LNCaP clone FGC (cell line): ENCODE measurements at places on chromosomes 2 and 18.

DNA sequence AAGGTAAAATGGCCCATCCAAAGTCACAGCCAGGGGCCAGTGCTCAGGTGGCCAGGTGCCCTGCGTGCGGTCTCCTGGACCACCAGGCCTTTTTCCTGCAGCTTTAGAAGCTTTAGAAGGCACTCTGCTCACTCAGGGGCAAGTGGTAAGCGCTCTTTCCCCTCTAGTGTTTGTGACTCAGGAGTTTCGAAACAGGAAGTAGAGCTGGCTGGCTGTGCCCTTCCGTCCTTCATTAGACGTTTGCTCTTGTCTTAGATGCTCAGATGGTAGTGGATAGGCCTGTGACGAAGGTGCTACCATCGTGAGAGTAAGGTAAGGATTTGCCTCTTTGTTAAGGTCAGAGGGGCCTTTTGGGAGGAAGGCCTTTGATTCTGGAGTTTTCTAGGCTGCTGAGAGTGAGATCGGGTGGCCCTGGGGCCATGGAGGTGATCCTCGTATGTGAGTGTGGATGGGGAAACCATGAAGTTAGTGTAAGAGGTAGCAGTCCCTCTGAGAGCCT is at the start of gene CASP8:
TSS of gene CASP8 (plus strand) at position 235 of the 499 bp plus-strand sequence. CDS start 5,951 bp downstream, outside the sequence.
- DNase-seq = no peak

GRCh38 chr18:42255908-42256765 is 301.1 kb downstream of the PIK3C3 start:
- no peak for DNase-seq

DNA sequence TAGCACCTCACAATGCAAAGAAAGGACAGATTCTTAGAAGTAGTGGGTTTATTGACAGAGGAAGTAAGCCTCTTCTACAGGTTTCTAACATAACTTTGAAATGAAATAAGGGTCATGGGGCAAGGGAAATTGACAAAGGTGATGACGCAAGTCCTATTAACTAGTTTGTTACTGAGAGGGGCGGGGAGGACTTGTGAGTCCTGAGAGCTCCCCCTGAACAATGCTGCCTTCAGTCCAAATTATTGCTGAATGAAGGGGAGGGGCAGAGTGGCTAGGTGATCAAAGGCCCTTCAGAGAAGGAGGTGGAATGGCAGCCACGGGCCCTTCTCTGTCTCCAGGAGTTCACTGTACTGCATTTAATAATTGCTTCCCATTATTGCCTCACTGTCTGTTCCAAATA is 390.0 kb downstream of the MEIS1 start:
- no peak for DNase-seq

DNA sequence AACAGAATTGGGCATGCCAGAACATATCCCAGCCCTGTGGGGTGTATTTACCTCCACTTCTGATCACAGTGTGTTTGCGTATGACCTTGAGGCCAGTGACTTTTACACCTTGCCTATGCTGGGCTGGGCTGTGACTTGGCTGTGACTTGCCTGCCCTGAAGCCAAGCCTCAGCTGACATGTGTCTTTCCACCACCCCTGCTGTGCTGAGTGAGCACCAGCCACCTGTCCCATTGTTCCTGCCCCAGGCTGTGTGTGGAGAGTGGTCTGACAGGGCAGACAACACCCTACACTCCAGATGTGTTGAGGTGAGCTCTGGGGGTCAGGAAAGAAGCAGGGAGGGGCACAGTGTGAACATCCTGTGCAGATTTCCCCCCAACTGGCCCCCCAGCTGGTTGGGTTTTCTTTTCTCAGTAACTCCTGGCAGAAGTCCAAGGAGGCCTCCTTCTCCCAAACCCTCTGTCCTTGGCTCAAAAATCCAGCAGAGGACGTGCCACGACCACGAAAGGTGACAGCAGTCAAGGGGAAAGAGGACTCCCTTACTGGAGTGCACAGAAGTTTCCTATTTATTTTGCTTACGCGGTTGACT is 5.1 kb upstream of the STEAP3 start:
- no peak for DNase-seq

GRCh38 chr2:189679226-189679625 is 4.8 kb downstream of the ANKAR start:
- DNase-seq = no peak

- no peak for DNase-seq
Observed at GRCh38 chr2:122543815-122544214, 788.4 kb downstream of the TSN start.

- no peak for DNase-seq
Observed at GRCh38 chr2:241550616-241551580, 7.6 kb upstream of the BOK start.

GRCh38 chr2:39519886-39520285 is 82.8 kb upstream of the MAP4K3 start:
- no peak for DNase-seq

GRCh38 chr18:75248426-75249174 is 38.0 kb downstream of the TSHZ1 start:
- no peak for DNase-seq

DNA sequence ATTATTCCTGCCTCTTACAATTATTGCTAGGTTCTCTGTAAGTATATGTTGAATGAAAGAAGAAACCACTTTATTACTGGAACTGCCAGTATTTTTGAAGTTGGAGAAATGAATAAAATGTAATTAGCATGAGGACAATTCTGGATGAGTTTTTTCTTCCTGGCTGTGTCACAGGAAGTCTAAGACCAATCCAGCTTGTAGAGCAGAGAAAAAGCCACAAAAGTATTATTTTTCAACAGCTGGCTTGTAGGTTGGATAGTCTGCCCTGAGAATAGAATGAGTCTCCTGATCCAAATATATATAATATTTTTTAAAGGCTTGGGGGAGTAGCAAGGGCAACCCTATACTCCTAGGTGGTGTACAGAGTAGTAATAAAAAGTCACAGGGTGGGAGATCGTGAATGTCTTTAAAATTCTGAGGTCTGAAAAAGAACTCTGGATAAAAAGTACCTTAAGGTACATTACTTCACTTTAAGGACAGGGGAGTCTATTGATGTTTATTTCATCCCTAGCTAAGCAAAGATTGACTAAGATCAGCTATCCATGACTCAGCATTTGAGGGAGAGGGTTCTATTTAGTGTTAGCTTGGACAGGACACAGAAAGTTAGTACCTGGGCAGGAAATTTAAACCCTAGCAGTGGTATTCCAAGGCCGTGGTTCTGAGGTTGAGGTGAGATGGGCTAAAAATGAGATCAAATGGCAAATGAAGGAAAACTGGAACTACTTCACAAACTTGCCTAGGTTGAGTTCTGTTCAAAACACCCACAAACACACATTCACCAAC is 31.7 kb downstream of the SLC40A1 start:
- no peak for DNase-seq

GRCh38 chr2:31233231-31233630 is 721 bp upstream of the EHD3 start:
- no peak for DNase-seq

GRCh38 chr18:75854808-75855207 is 427.3 kb upstream of the SMIM21 start:
- DNase-seq = no peak

DNA sequence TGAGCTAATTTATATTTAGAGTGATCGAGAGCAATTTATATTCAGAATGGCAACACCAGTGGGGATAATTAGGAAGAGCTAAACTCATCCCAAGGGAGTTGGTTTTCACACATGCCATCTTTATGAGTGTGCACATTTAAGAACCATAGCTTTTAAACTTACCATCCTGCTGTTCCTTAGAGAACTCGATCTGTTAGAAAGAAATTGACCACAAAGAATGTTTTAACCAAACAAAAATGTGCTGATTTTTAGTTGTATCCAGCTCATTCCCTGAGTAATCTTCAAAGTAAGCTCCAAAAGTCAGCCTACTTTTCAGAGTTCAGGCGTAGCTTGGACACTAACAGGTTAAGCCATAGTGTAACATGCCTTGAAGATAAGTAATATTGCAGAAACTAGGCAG is 12.6 kb downstream of the MYL1 start:
- DNase-seq = no peak

DNA sequence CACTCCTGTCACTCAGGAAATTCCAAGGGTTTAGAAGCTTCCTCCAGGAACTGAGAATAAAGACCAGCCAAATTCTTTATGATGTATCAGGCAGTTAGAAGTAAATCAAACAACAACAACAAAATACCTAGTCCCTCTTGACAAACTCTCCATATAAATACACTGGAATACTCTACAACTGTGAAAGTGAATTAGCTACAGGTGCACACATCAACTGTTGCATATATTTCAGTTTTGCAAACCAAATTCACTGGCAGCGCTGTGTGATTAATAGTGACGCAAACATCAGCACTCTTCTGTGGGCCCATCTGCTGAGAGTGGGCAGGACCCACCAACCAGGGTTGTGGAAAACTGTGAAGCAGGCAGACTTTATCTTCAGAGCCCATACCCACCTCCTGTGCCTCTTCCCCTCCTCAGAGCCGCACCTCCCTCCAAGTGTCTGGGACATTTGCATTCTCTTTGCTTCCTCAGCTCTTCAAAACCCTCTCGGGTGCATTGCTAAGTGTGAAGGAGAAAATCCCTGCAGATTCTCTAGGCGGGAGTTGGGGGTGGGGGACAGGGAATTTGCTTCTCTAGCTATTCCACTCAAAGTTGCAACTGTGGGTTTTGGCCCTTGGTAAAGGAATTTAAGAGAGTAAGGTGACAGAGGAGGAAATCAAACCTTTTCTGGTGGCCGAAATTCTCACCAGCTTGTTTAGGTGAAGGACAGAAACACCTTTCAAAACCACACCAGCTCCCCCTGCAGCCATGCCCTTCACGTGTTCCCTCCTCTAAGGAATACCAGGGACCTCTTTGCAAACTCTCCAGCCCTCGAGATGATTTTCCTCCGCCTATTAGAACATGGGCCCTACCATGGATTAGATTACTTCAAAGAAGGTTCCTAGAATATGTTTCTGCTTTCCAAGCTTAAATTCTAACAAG is 119.3 kb downstream of the MRO start:
- no peak for DNase-seq

GRCh38 chr2:203578759-203579643 is 43.9 kb upstream of the RAPH1 start:
- peak; percentile 97 for DNase-seq

DNA sequence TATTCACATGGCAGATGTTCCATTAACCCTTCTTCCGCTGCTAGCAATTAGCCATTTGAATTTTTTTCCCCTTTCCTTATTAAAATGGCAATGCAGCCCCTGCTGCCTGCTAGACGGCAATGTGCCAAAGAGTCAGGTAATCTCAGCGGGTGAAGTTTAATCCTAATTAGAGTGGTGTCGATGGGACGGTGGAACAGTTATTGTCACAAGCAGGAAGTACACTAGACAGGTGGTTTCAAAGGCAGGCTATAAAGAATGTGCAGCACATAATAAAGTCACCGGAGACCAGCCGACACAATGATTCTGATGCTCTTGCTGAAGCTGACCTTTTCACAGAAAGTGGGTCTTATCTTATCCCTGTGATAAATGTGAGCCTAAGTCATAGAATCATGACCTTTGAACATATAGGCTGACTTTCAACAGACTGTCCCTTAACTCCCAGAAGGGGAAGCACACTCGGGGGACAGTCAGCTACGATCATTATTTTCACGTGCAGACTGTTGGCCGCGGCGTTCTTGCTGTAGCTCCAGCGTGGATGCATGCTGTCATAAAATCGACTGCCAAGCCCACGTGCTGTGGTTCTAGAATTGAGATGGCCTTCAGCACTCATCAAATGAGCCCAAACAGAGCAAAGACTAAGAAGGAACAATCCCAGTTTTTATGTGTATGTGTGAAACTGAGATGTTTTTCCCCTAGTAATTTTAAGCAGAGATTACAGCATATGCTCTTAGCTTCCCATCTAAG is 926.2 kb upstream of the SOX11 start:
- DNase-seq = no peak

- no peak for DNase-seq
Observed at GRCh38 chr2:17101596-17101995, 416.6 kb downstream of the RAD51AP2 start.

DNA sequence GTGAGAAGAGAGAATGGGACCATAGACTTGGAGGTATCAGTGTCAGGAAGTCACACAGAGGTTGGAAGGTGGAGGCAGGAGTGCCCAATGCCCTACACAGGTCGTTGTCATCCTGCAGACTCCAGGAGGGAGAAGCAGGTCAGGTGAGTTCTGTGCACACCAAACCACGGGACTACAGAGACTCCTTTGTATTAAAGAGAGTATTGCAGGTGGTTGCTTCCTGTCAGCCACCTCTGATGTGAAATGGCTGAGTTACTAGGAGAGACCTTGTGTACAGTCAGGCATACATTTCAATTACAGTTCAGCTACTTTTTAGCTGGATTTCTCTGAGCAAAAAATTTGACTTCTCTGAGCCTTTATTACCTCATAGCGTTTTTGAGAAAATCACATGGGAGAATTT is 51.6 kb downstream of the SPP2 start:
- peak; percentile 26 for DNase-seq

GRCh38 chr18:48572402-48573126 is 33.7 kb downstream of the CTIF start:
- DNase-seq = no peak

- no peak for DNase-seq
Observed at GRCh38 chr2:129181433-129181832, 798.0 kb upstream of the RAB6C start.

- DNase-seq = no peak
Observed at GRCh38 chr2:230899786-230900185, 25.3 kb downstream of the GPR55 start.

GRCh38 chr2:42314892-42315468 is 46.0 kb downstream of the COX7A2L start:
- DNase-seq = no peak

DNA sequence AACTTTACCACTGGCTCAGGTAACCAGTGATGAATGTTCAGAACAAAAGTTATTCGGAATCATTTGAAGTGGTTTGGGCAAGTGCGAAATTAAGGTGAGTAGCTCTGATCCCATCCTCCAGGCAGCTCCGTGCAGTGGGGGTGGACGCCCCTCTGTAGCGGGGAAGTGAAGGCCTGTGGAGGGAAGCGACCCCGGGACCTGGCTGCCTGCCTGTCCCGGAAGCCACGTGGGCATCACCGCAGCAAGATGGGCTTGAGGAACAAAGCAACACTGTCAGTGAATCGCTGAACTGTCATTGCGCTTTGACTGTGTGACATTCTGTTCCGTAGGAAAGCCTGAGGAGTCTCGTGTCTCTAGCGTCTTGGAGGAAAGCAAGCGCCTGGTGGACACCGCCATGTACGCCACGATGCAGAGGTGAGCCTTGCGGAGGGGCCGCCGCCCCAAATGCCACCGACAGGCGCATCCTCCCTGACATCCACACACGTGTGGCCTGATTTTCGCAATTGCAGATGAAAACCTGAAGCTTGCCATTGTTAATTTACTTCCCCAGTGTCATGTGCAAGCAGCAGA is 9.5 kb downstream of the TPO start:
- no peak for DNase-seq

GRCh38 chr2:188881434-188881833 is 92.7 kb upstream of the COL3A1 start:
- no peak for DNase-seq
